Effector memory CD8-positive, alpha-beta T cell (primary cell): ENCODE measurements at places on chromosomes 2 and 18.

GRCh38 chr18:12742453-12742852, 39.6 kb downstream of the PSMG2 start:
- no peak for DNase-seq

DNA sequence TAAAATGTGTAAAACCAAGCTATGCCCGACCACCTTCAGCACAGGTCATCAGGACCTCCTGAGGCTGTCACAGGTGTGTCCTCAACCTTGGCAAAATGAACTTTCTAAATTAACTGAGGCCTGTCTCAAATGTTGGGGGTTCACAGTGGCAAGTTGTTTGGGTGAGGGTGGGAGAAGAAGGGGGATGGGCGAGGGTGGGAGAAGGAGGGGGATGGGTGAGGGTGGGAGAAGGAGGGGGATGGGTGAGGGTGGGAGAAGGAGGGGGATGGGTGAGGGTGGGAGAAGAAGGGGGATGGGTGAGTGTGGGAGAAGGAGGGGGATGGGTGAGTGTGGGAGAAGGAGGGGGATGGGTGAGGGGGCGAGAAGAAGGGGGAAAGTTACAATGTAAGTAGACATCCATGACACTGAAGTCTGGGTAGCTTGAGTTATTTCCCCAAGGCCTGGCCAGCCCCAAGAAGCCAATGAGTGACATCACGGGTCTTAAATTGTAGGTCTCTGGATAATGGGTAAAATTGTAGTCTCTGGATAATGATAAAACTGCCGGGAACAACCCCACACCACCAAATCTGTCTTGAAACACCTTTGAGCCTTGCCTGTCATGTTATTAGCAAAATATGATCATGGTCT, 56.3 kb downstream of the TIMM21 start:
- no peak for DNase-seq

- DNase-seq: no peak
These were observed 77.6 kb downstream of the KIF5C start for GRCh38 chr2:148952621-148953020.

DNA sequence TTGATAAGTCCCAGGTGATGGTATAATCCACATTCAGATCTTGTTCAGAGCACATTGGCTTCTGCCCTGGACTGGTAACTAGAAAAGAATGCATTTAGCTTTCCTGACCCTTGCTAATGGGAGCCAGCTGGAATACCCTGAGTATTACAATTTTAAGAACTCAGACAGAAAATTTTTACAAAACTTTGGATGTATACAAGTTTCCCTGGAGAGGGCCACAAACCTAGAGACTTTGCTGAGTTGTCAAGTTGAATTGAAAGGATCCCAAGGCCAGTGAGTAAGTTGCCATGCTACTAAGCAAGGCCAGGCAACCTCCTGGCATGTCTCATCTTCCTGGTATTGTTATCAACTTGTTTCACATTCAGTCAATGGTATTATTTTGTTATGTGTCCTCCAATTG, 20.0 kb upstream of the NABP1 start:
- DNase-seq: no peak

DNA sequence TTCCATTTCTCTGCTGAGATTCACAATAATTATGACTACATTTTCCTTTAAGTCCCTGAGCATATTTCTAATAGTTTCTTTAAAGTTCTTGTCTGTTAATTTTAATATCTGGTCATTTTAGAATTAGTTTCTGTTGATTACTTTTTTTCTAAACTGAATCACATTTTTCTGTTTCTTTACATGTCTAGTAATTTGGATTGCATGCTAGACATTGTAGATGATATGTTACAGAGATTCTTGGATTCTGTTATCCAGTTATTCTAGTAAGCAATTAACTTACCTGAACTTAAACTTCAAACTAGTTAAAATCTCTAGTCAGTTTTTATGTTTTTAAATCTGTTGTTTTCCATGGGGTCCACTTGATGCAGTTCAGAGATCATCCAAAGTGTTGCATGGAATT, 214.0 kb downstream of the MYO1B start:
- no peak for DNase-seq

DNA sequence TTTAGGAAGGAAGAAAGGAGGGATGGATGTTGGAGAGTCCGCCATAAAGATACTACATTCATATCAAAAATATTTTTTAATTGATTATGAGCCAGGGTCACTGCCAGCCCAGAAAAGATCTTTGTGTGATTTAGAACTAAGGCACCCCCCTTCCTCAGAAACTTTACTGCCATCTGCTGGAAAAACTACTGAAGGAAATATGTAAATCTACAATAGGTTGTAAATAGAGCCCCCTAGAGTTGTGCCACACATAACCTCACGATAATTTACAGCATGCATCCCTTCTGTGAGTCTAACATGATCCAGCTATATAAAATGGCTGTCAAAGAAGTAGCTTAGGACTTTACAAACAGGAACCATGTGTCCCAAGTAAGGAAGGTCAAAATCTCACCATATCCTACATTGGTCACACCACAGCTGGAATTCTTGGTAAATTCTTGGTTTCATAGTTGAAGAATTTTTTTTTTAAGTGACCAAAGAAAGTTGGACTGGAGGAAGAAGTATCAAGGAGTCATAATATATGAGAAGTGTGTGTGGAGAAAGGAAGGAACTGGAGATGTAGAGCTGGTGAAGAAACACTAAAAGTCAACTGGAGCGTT, 152.5 kb downstream of the CYP26B1 start:
- no peak for DNase-seq

- DNase-seq: no peak
These were observed 33.0 kb downstream of the PRKD3 start for GRCh38 chr2:37291680-37292079.

- no peak for DNase-seq
These were observed 358.4 kb upstream of the SALL3 start for GRCh38 chr18:78621141-78621755.

- DNase-seq: no peak
These were observed 25.3 kb downstream of the GNAL start for GRCh38 chr18:11714244-11714918.
